ENCODE measurements at places on chromosomes 16 and 17. TPM values are rescaled to one million over a fixed set of nuclear protein-coding genes. Genes with fewer than 3 reads are reported as not detected.
A peak's percentile ranks its signal among the peaks of the same experiment; 100 is the strongest.

The EME1 gene
- 9.1 TPM for polyA plus RNA-seq

DNA sequence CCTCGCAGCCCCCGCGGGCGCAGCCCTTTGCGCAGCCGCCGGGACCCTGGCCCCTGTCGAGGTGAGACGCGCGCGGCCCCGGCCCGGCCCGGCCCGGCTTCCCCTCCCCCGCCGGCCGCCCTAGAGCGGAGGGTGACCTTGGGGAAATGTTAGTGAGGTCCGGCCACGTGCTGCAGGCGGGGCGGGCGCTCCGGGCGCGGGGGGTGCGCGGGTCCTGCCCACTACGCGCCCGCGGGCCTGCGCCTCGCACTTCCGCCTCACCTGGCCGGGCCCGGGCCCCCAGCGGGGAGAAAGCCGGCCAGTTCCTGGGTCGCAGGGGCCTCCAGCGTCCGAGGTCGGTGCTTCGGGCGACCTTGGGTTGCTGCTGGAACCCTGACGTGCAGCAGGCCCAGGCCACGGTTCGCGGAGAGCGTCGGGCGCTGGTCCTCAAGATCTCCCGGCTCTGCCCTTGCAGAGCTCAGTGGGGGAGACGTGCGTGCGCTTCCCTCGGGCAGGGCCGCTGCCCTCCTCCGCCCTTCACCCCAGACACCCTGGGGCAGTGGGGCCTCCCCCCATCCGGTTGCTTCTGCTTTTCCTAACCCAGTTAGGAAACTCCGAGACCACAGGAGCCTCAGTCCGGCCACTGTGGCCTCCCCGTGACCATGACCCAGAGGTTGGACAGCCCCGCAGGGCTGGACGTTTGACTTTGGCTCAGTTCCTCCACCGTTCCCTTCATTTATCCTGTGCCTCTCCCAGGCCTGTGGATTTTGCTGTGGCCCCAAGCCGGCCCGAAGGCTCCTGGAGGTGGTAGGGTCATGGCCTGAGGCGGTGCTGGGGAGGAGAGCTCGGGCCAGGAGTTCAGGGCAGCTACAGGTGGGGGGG, 791 bp downstream of the MCRIP2 start:
- DNase-seq = no peak

The BBS2 gene
- polyA plus RNA-seq = 115 TPM

GRCh38 chr16:17408296-17408695, 62.5 kb downstream of the XYLT1 start:
- no peak for DNase-seq

DNA sequence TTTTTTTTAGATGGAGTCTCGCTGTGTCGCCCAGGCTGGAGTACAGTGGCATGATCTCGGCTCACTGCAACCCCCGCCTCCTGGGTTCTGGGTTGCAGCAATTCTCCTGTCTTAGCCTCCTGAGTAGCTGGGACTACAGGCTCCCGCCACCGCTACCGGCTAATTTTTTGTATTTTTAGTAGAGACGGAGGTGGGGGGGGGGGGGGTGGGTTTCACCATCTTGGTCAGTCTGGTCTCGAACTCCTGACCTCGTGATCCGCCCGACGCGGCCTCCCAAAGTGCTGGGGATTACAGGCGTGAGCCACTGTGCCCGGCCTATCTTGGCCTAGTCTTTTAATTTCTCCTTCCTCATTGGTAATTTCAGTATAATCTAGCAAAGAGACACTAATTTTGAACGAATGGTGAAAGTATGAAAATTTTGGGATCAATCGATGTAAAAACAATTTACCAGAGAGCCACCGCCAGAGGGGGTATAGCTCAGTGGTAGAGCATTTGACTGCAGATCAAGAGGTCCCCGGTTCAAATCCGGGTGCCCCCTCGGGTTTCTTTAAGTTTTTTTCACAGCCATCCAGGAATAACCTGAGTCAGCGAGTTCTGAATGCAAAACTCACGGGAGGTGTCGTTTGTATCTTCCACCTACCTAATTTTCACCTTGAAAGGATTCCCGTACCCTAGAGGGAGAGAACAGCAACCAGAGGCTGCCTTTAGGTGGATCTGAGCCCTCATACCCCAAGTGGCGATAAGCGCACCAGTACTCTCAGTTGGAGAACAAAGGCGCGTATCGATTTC, 2.5 kb upstream of the LASP1 start:
- no peak for DNase-seq

The ZNF785 gene
- polyA plus RNA-seq = 21.2 TPM

GRCh38 chr16:65855171-65856145, 511.0 kb upstream of the CDH5 start:
- no peak for DNase-seq

The PRR35 gene
- polyA plus RNA-seq = 10.5 TPM

The SPNS3 gene
- 2.0 TPM for polyA plus RNA-seq

DNA sequence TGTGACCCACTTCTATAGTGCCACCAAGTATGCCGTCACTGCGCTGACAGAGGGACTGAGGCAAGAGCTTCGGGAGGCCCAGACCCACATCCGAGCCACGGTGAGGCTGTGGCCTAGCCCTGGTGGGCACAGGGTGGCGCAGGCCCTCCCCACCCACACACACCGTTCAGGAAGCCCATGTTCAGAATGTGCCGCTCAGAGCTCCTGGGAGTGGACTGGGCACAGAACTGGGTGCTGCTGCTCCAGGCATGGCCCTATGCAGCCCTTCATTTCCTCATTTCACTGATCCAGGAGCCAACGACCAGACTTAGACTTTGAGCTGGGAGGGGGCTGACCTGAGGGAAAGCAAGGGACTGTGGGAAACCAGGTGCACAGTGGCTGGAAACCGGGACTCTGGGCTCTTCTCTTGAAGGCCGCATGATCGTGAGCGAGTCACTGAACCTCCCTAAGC, 2.4 kb upstream of the MRM1 start:
- DNase-seq = no peak

The RNF157 gene
- 27.1 TPM for polyA plus RNA-seq

- DNase-seq = no peak
These were observed 221.0 kb upstream of the HS3ST3A1 start for GRCh38 chr17:13822700-13823099.

DNA sequence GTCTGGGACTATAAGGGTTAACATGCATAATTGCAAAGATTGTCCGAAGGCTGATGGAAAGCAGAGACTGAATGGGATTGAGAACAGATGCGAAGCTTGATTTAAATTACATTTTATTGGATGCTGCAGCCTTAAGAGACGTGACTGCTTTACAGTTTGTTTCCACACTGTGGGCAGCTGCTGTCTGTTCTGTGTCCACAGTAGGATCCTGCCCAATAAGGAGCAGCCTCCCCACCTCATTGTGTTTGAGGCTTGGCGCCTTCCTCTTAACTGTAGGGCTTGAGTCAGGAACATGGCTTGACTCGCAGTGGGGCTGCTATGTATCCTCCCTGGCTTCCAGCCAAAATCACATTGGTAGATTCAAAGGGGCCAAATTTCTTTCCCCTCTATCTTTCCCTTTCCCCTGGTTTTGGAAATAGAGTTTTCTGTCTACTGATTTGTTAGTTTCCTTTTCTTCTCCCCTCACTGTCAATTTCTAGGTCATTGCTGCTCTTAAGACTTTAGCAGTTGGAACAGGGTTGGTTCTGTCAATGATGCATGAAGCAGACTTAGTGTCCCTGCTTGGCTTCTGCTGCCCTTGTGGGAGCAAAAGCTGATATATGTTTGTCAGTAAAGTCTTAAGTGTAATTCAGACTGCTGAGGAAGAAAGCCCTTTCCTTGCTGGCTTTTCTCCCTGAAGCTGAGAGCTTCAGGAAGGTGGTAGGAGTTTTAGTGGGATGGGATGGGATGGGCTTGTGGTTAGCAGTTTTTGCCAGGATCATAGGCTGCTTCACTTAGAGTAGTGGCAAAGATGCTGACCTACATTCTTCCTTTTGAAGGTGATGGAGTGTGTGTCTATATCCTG, 5.0 kb upstream of the RARA start:
- DNase-seq = no peak

The GLG1 gene
- polyA plus RNA-seq = 169 TPM

- DNase-seq = no peak
These were observed 161.9 kb downstream of the WSCD1 start for GRCh38 chr17:6231886-6232731.

DNA sequence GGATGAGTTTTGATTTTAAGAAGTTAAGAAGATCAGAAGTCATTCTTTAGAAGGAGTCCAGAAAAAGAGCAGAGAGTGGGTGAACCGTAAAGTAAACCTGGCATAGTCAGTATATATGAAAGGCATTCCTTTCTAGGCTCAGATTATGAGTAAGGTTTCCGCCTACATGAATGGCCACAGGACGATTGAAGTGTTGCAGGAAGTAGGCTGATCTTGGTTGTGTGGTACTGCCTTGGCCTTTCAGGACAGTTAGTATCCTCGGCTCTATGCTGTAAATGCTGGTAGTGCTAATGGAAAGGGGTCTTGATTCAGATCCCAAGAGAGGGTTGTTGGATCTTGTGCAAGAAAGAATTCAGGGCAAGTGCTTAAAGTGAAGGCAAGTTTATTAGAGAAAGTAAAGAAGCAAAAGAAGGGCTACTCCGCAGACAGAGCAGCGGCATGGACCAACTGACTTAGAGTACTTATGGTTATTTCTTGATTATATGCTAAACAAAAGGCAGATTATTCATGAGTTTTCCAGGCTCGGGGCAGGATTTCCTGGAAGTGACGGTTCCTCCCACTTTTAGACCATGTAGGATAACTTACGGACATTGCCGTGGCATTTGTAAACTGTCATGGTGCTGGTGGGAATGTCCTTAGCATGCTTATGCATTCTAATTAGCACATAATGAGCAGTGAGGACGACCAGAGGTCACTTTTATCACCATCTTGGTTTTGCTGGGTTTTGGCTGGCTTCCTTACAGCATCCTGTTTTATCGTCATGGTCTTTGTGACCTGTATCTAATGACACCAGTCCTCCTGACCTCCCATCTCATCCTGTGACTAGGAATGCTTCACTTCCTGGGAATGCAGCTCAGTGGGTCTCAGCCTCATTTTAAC, 164.8 kb downstream of the SNX29 start:
- no peak for DNase-seq

DNA sequence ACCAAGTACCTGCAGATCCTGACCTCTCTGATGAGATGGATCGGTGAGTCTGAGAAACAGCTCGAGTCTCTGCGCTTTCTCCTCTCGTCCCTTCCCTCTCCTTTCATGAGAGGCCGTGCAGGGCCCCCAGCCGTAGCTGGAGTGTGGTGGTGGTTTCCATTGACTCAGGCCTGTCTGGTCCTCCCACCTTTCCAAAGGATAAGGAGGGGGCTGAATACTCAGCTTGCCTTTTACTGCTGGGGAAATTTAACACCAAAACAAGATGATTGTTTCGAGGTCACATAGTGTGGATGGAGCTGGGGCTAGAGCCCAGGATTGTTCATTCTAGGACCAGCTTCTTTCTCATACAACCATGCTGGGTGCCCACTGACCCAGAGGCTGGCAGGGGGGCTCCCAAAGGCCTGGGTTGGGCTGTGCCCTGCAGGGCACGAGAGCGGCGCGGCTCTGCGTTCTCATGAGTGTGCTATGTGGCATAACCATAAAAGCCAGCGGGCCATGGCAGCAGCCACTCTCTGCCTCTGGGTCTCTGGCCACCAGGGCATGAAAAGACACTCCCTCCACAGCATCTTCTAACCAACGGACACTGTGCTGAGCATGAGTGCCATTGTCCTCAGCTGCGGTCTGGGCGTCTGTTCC, 39.8 kb downstream of the GRIN2C start:
- peak; percentile 28 for DNase-seq

The NGFR gene
- polyA plus RNA-seq = 6.4 TPM

- no peak for DNase-seq
These were observed 31.1 kb downstream of the PPM1D start for GRCh38 chr17:60631119-60631518.

GRCh38 chr17:37770631-37771518, 26.0 kb upstream of the HNF1B start:
- no peak for DNase-seq

GRCh38 chr17:61393904-61394629, 5.6 kb upstream of the TBX2 start:
- DNase-seq = no peak

The ROGDI gene
- polyA plus RNA-seq = 37.0 TPM

DNA sequence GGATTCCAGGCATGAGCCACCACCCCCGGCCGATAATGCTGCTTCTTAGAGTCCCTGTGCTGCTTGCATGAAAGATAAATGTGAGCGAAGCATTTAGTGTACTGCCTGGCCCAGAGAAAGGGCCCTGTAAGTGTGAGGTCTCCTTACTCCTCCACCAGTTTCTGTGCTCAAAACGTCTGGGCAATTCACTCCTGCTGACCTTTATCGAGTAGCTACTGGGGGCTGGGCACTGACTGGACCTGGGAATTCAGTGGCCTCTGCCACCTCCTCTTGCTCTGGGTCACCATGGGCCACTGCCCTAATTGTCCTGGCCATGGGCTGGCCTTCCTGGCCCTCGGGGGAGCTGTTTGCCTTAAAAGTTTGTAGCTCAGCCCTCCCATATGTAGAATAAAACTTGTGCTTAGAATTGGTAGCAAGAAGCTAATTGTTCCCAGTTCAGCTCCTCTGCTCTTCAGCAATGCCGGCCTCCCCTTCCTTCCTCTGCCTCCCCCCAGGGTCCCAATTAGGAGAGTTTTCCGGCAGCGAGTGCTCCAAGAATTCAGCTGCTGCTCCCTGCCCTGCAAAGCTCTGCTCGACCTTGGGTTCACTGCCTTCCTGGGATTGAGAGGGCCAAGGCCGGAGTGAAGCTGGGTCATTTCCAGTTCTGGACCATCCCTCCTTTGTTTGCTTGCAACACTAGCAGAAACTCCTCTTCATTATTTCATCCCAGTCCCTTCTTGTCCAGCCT, 98.9 kb upstream of the CDC42EP4 start:
- no peak for DNase-seq

- DNase-seq = no peak
These were observed 24.5 kb downstream of the UNK start for GRCh38 chr17:75808905-75809621.

The MT1H gene
- polyA plus RNA-seq = 2.5 TPM

- DNase-seq = no peak
These were observed 69.9 kb downstream of the TBC1D16 start for GRCh38 chr17:79965806-79966205.

GRCh38 chr16:5905935-5906334, 808.3 kb upstream of the EEF2KMT start:
- DNase-seq = no peak

The TPSG1 gene
- polyA plus RNA-seq = 0.54 TPM

- DNase-seq = no peak
These were observed 4.6 kb downstream of the IRF8 start for GRCh38 chr16:85903559-85903958.

The SDR42E1 gene
- polyA plus RNA-seq = 11.4 TPM

GRCh38 chr16:4093495-4094126, 22.6 kb downstream of the ADCY9 start:
- no peak for DNase-seq

The ENPP7 gene
- polyA plus RNA-seq = 6.5 TPM

- DNase-seq = no peak
These were observed 10.3 kb downstream of the MRC2 start for GRCh38 chr17:62637809-62638208.

The FOXN1 gene
- polyA plus RNA-seq = 0.60 TPM

DNA sequence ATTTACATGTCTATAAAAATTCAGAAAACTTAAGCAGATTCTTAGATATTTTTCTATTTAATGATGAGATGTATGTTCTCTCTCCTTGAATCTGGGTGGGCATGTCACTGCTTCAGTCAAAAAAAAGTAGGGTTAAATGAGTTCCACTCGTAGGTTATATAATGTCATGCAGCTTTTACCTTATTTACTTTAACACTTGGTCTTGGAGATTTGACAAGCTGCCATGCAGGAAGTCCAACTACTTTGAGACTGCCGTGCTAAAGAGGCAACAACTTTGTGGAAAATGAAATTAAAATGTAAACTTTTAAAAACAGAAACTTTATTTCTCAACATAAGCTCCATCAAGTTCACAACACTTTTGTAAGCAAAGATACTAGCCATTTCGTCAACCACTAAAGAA, 1336.0 kb upstream of the CDH8 start:
- DNase-seq = no peak

Measured in right renal pelvis (tissue), 4 donors.